ENCODE measurements at places on chromosomes 13 and 19. TPM values are rescaled to one million over a fixed set of nuclear protein-coding genes. Genes with fewer than 3 reads are reported as not detected.

CEBPA gene
- 0.10 TPM for total RNA-seq

ERICH6B gene
- total RNA-seq, result not detected

ADGRE2 gene
- 0.10 TPM for total RNA-seq

TJP3 gene
- total RNA-seq, result not detected

TTC9B gene
- not detected for total RNA-seq

- DNase-seq, result no peak
Measured at GRCh38 chr19:54299126-54299498, 13.9 kb downstream of the LILRA5 start.

DNA sequence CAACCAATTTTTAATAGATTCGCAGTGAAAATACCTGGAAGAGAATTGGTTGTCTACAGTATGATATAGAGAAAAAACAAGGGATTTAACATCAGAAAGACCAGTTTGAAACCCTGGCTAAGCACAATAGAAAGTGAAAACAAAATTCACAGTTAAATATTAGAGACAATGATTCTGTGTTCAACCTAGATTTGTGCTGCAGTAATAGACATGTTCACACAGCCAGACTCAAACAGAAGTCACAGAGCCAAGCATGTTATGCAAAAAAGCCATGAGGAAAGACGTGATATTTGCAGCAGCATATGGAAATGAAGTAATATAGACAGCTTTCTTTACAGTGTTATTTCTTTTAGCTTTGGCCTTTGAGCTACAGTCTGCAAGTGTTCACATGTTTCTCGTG is 48.1 kb downstream of the SCEL start:
- DNase-seq, result no peak

DNA sequence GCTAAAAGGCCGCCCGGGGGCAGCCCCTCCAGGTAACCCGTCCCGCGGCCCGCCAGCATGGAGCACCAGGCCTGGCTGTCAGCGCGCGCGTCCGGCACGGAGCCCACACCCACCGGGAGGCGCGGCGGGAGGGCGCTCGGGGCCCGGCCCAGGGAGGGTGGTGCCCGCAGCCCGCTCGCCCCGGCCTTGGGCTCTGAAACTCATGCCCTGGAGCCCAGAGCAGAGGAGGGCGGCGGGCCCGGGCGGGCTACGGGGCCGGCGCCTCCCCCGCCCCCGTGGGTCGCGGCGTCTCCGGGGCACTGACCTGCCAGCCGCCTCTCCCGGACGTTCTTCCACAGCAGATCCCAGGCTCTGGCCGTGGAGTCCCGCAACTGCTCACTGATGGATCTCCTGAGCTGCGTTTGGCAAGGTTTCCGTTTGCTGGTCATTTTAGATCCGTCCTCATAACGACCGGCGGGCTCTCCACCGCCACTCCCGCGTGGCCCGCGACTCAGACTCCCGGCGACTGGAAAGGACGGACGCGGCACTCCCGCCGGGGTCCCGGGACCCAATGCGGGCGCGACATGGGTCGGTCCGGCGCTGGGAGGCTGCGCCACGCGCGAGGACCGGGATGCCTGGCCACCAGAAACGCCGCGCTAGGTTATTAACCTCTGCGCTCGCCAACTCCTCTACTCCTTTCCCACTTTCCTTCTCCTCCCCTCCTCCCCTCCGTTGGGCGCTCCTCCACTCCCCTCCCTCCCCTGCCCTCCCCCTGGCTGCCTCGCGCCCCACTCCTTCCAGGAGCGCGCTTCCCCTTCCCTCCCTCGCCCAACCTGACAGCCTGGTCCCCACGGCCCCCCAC is 64.7 kb upstream of the STARD13 start:
- no peak for DNase-seq

- no peak for DNase-seq
Measured at GRCh38 chr19:7926727-7927604, 1.0 kb upstream of the CTXN1 start.

- DNase-seq, result no peak
Measured at GRCh38 chr19:57719424-57719823, 8.0 kb downstream of the ZNF671 start.

DNA sequence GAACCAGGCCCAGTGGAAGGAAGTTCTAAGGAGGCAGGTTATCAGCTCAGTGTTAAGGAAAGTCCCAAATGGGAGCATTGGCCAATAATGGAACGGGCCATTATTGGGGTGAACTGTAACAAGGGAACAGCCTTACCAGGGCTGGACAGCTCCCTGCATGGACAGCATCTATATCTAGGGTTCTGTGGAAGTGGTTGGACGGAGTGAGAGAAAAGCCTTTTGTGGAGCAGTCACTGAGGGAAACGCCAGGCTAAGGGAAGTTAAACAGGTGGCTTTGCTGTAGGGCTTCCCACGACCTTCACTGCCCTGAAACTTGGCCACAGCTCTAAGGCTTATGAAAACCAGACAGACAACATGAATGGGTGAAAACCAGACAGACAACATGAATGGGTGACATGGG is 17.0 kb downstream of the POU2F2 start:
- no peak for DNase-seq

- DNase-seq, result no peak
Measured at GRCh38 chr19:2888731-2889224, 11.9 kb upstream of the ZNF57 start.

DNA sequence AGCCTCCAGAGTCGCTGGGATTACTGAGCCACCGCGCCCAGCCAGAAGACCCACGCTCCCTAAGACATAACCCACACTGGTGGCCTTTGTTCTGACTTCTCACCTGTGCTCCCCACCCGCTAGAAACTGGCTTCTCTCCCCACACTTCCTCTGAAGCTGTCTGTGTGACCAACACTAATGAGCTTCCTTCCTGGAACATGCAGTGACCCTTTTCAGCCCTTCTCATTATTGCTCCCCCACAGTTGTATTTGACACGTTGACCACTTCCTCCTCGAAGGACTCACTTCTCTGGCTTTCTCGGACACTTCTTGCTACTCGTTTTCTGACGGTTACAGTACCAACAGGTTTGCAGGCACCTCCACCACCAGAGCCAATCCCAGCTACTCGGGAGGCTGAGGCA is 10.9 kb downstream of the NCR1 start:
- DNase-seq, result no peak

GRCh38 chr13:73625562-73626339 is 508.5 kb downstream of the KLF12 start:
- DNase-seq, result no peak

DNA sequence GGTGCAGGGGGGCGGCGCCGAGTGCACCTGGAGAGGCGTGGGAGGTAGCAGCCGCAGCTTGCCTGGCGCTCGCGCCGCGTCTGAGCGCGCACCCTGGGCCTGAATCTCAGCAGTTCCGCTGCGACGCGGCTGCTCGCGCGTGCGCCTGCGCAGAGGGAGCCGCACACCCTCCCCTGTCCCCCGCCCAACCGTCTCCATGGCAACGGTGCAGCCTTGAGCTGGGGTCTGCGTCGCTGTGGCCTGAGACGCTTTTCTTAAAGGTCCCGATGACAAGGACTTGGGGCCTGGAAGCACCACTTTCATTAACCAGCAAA is at the start of gene PNMA8B:
Gene PNMA8B (minus strand): TSS at position 82 of the 314 bp plus-strand sequence. CDS start 402 bp downstream, outside the sequence.
- no peak for DNase-seq

GRCh38 chr13:37715606-37716015 is 117.0 kb upstream of the POSTN start:
- DNase-seq, result no peak

- no peak for DNase-seq
Measured at GRCh38 chr13:47000165-47000564, 103.3 kb upstream of the HTR2A start.

- no peak for DNase-seq
Measured at GRCh38 chr13:60258349-60258748, 94.6 kb upstream of the DIAPH3 start.

GRCh38 chr19:51689751-51690453 is 3.2 kb upstream of the SPACA6 start:
- DNase-seq, result no peak
